ENCODE measurements at places on chromosomes 3 and 15. TPM values are rescaled to one million over a fixed set of nuclear protein-coding genes. Genes with fewer than 3 reads are reported as not detected.

The HIGD2B gene
- not detected for total RNA-seq

The VPS39 gene
- 59.9 TPM for total RNA-seq

The RBPMS2 gene
- total RNA-seq = 329 TPM

The NDN gene
- 65.1 TPM for total RNA-seq

The KCNMB2 gene
- not detected for total RNA-seq

The ST8SIA2 gene
- total RNA-seq = 14.3 TPM

The C3orf70 gene
- 2.8 TPM for total RNA-seq

The C2CD4A gene
- not detected for total RNA-seq

The AADACL2 gene
- not detected for total RNA-seq

The CLK3 gene
- total RNA-seq = 40.2 TPM

The FAM98B gene
- total RNA-seq = 7.8 TPM

The FOXB1 gene
- total RNA-seq = not detected

The ARPIN gene
- total RNA-seq = 13.4 TPM

The GABRR3 gene
- total RNA-seq = not detected

The C3orf49 gene
- total RNA-seq = not detected

The ZPLD1 gene
- not detected for total RNA-seq

The GPR62 gene
- total RNA-seq = not detected

The ANKRD34C gene
- 0.47 TPM for total RNA-seq

The KLHL40 gene
- 0.81 TPM for total RNA-seq

The SNX1 gene
- 103 TPM for total RNA-seq

The TM4SF18 gene
- total RNA-seq = 6.8 TPM

The CPA3 gene
- total RNA-seq = 3.5 TPM

The CCNB2 gene
- total RNA-seq = 0.44 TPM

The STARD5 gene
- 3.0 TPM for total RNA-seq

The AQP9 gene
- total RNA-seq = 17.7 TPM

The TNFSF10 gene
- total RNA-seq = 80.4 TPM

The HRG gene
- total RNA-seq = not detected

Measured in heart left ventricle (tissue), 16 donors.